Activated CD4-positive, CD25-positive, alpha-beta regulatory T cell treated with anti-CD3 and anti-CD28 coated beads, Interleukin-2, amount 50 U/mL, for 72 hours (primary cell): ENCODE measurements at places on chromosomes 13 and 19.

DNA sequence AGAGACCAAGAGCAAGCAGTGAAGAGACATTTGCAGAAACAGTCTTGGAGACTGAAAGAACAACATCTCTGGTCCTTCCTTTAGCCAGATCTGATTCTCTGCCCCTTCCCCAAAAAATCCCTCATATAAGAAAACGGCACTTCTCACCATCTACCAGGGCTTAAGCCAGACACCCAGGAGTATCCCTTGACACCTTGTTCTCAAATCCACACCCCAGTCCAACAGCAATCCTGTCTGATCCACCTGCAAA, 1.7 kb upstream of the PLEKHG2 start:
- no peak for DNase-seq

GRCh38 chr13:31063772-31064171, 97.9 kb downstream of the HSPH1 start:
- DNase-seq: no peak

DNA sequence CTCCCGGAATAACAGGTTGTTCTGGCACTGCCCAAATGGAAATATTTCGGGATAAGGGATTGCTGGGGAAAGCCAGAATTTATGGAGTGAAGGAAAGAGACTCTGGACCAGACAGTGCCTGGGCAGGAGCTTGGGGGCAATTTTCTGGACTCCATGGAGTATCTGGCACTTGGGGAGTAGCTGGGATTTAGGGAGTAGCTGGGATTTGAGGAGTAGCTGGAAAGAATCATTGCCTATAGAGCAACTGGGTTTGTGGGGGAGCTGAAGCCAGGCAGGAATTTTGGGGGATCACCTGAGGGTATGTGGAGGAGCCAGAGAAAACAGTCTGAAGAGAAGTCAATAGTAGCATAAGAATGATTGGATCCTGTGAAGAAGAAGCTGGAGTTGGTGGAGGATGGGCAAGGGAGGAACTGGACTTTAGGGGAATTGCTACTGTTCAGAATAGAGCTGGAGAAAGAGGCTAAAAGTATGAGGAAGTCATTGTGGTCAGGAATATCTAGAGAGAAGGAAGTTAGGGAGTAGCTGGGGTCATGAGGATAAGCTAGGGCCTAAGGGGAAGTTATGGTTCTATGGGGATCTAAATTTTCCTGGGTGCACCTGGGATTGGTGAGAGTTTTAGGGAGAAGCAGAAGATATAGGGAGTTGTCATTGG, 14.8 kb downstream of the FSD1 start:
- no peak for DNase-seq

GRCh38 chr13:39655041-39655568, 357 bp upstream of the COG6 start:
- DNase-seq: no peak

DNA sequence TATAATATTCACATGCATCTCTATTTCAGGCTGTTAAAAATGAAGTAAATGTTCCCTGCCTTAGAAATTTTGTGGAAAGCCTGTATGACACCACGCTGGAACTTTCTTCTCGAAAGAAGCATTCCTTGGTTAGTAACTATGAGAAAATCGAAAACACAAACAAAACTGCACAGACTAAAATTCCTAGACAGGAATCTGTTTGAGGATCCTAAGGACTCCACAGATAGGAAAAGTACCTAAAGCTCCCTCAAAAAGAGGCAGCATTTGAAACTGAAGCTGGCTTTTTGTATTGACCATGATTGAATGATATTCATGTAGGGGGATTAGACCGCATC, 103.4 kb downstream of the FRY start:
- DNase-seq: no peak

DNA sequence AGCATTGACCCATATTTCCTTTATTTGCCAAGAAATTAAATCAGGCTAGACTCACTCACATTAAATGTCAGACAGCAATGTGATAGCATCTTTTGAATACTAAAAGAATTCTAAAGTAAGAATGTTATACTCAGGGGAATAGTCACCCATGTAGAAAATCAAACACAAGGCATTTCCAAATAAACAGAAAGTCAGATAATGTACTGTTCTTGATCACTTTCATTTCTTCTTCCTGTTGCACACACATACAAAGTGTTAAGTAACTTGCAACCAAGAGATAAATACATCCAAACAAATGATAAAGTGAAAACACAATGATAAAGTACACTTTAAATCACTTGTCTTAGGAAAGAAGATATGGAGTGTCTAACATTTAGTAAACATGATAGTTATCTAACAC, 1366.6 kb upstream of the MIR17HG start:
- DNase-seq: no peak

- DNase-seq: no peak
Observed at GRCh38 chr19:16113727-16114126, 2.0 kb downstream of the RAB8A start.

- DNase-seq: no peak
Observed at GRCh38 chr13:22017226-22017625, 346.4 kb downstream of the FGF9 start.

DNA sequence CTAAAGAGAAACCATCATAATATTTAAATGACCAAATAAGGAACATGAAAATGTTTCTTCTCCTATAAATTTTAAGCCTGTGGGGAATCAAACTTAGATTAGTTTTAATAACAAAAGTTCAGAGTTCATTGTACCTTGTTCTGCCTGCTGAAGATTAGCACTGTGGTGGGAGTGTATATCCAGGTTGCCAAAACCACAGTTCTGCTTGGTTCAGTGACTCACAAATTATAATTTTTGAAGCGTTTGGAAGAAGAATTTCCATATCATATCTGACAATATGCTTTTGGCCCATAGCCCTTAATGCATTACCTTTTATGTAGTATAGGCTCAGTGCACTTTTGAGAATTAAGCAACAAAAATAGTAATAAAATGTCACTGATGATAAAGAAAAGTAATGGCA, 545.2 kb downstream of the GPC6 start:
- no peak for DNase-seq

GRCh38 chr13:23321535-23322241, 111.8 kb downstream of the SACS start:
- no peak for DNase-seq

DNA sequence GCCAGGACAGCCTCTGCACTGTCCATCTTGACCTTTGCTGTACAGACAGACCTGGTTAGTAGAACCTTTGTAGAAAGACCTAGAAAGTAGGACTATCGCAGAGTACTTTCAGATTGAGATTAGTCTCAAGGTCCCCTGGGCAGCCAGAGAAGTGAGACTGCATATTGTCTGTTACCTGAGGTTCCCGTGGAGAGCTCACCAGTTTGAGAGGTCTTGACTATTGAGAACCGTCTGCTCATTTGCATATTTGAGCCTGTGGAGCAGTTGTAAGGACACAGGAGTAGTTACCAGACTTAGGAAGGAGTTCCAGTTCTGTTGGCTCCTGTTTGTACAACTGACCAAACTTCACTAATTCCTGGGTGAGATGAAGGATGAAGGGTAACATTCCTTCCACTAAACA, 66.2 kb downstream of the SPATA13 start:
- DNase-seq: no peak

DNA sequence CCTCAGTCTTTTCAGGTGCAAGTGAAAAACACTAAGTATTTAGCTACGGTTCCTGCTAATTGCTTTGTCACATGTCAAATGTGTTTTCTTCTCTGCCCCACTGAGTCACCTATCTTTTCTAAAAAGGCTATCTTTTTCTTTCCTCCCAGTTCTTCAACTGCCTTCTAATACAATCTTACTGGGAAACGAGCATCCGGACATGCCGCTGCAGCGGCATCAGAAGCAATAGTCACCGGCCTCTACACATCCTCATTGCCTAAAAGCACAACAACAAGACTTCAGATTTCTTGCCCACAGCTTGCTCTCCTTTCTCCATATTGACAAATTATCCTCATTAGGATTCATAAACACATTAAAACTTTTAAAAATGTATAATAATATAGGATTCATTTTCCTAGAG, 1.2 kb downstream of the PCDH9 start:
- DNase-seq: no peak

GRCh38 chr19:1361601-1362386, 21.9 kb upstream of the NDUFS7 start:
- no peak for DNase-seq

DNA sequence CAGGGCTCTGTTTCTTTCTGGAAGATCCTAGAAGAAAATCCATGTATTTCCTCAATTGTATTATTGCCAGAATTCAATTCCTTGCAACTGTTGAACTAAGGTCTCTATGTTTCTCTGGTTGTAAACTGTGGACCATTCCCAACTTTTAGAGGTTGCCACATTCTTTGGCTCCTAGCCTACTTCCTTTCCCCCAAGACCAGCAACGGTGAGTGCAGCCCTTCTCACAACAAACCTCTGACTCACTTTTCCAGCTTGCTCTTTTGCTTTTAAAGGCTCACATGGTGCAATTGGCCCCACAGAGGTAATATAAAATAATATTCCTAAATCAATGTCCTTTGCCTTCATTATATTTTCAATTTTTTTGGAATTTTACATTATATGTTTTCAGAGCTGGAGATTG, 371.3 kb downstream of the SLITRK5 start:
- no peak for DNase-seq

GRCh38 chr19:8245869-8246835, 37.0 kb downstream of the CERS4 start:
- no peak for DNase-seq

DNA sequence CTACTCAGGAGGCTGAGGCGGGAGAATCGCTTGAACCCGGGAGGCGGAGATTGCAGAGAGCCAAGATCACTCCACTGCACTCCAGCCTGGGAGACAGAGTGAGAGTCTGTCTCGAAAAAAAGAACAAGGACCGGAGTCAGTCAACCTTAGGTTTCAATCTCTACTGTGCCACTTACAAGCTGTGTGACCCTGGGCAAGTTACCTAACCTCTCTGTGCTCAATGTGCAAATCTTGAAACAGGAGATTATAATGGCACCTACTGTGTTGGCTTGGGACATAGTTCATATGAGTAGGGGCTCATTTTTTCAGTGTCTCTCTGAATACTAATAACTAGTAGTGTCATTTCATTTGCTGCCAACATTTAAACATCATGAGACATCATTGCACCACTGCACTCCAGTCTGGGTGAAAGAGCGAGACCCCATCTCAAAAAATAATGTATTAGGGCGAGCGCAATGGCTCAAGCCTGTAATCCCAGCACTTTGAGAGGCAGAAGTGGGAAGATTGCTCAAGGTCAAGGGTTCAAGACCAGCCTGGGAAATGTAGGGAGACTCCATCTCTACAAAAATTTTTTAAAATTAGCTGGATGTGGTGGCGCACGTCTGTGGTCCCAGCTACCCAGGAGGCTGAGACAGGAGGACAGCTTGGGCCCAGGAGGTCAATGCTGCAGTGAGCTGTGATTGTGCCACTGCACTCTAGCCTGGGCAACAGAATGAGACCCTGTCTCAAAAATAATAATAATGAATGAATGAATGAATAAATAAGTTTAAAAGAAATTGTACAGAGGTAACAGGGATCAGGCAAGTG, 5.5 kb downstream of the C3 start:
- DNase-seq: no peak

GRCh38 chr13:102901615-102902305, 55.9 kb downstream of the ERCC5 start:
- no peak for DNase-seq

DNA sequence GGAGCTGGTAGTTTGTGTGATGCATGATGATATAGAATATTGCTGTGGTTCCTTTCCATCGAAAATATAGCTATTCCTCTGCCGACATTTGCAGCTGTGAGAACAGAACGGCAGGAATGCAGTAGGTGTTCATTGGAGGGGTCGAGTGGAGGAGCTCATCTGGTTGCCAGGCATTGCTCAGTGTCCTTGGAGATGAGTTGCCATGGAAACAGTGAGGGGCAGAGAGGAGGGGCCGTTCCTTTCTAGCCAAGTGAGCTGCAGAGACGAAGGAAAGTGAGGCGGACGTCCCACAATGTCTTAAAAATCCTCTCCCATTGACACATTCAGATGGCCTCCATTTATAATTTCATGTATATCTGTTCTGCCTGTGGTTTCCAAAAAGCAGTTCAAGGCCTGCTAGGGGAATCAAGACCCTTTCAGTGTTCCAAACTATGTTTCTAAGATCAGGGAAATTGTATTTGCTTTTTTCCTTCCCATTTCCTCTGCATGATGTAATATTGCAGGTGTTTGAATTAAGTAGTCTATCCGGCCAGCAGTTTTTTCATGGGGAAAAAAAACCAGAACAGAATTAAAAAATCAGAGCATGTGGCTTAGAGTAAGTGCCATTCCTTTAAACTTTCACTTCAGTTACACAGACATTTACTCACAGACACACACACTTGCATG, 41.2 kb upstream of the ZNF835 start:
- no peak for DNase-seq

DNA sequence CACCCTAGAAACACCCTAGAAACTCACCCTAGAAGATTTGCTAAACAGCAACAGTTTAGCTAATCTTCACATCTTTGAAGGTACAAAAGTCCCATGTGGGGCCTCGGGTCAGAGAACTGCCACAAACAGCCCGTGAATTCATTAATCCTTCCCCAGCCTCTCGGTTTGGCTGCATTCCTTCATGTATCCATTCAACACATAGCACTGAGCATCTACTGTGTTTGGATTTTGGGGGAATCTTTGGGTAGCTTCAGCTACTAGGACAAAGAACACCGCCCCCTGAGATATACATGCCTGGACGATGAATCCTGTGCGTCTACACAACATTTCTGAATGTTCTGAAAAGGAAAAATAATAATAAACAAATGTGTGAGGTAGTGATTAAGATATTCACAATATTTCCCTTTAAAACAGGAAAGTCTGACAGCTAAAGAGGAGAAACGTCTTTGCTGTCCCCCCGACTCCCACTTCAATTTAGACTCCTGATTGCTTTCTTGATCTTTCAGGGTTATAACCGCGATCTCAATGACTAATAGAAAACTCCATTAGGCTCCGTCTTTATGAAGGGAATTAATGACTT, 63.5 kb downstream of the ALOX5AP start:
- no peak for DNase-seq

DNA sequence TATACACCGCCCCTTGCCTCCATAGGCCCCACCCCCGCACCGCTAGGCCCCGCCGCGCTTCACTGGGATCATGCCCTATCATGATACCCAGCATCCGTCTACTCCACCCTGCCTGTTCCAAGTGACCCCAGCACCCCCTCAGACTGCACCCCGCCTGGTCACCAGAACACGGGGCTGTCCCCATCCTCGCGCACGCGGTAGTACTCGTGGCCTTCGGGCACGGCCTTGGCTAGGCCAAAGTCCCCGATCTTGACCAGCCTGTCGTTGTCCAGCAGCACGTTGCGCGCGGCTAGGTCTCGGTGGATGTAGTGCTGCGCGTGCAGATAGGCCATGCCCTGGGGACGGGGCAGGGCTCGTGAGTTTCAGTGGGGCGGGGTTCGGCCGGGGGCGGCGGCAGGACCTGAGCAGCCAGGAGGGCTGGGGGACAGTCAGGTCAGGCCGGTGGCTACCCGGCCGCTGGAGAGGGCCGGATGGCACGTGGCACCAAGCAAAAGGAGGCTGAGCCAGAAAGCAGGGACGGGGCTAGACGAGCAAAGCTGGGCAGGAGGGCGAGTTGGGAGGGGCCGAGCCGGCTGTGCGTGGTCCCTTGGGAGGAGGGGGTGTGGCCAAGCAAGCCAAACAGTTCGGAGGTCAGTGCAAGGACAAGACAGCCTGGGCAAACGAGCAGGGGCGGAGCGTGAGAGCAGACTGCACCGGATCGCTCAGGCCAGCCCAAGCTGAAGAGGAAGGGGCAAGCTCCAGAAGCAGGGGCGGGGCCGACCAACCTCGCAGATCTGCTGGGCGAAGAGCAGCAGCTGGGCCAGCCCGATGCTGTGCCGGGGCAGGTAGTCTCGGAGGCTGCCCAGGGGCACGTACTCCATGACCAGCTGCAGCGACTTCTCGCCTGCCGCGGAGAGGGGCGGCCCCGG, 13.6 kb upstream of the ICAM3 start:
- DNase-seq: no peak

GRCh38 chr13:60229708-60230272, 66.1 kb upstream of the DIAPH3 start:
- DNase-seq: no peak
